NCI-H1092 treated with DMSO at 0.1 percent for 48 hours (cell line): ENCODE measurements at places on chromosomes 12 and 14.

DNA sequence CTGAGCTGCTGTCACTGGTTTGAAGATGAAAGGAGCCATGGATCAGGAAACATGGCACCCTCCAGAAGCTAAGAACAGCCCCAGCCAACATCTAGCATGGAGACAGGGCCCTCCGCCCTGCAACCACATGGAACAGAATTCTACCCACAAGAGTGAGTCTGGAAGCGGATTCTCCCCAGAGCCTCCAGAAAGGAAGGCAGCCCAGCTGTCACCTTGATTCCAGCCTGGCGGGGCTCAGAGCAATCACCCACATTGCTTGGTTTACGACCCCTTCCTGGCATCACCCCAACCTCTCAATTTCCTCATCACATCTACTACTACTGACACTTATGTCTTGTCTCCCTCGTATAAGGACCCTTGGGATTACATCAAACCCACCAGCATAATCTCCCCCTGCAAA, 38.5 kb downstream of the OAS2 start:
- DNase-seq, result no peak

DNA sequence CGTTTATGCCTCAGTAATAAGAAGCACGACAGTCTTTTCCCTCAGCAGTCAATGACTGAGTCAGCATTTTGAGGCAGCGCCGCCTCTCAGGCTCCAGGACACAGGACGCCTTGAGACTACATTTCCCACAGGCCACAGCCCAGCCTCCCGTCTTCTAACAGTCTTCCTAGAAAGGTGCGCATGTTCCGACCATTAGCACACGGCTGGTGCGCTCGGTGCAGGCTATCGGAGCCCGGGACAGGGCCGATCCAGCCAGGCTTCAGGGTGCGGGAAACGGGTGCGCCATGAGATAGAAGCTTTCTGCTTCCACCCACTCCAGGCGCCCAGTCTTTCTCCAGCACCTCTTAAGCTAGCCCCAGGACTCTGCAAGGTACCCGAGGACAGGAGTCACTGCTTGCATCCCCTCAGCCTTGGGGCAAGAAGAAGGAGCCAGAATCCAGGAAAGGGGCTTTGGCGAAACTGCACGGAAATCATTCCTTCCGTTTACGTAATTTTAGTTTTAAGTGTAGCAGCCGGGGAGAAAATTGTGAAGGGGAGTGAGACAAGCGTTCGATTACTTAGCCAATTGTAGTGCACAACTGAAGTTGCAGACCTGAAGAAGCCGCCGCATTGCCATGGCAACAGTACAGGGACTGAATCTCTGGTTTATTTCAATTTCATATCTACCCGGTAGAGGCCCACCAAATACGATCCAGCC, 54.0 kb downstream of the ZNF641 start:
- DNase-seq, result no peak

DNA sequence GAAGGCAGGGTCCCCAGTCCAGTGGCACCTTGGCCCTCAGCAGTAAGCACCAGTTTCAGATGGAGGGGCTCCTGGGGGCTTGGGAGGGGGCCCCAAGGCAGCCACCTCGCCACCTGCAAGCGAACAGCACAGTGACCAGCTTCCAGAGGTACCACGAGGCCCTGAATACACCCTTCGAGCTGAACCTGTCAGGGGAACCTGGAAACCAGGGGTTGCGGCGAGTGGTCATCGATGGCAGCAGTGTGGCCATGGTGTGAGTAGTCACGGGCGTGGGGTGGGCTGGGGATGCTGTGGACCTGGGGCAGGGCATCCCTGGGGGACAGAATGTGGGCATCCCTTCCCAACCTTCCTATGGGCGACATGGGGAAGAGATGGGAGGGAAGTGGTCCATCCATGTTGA, 11.2 kb downstream of the NYNRIN start:
- no peak for DNase-seq

DNA sequence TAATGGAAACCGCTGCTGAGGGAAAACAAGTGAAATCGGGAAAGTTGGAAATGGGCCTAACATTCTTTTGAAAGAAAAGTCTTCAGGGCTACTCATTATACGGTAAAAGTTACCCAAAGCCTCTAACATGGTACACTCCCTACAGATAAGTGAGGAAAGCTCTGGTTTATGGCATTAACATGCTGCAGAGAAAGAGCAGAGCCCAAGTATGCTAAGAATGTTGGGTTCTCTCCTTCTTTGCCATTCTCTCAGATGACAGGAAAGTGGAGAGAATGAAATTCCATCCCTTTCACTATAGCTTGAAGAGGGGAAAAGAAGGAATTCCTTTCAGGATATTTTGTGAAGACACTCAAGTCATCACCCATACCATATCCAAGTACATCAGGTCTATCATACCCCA, 348.0 kb downstream of the SEC23A start:
- DNase-seq, result no peak
